Ovary (tissue), 10 donors: ENCODE measurements at places on chromosomes 1 and 21. TPM values are rescaled to one million over a fixed set of nuclear protein-coding genes. Genes with fewer than 3 reads are reported as not detected.

GRCh38 chr1:53295295-53295694 lies 32.6 kb downstream of the LRP8 start:
- no peak for DNase-seq

- DNase-seq, result no peak
Observed at GRCh38 chr1:226369110-226369509, 38.8 kb downstream of the PARP1 start.

DNA sequence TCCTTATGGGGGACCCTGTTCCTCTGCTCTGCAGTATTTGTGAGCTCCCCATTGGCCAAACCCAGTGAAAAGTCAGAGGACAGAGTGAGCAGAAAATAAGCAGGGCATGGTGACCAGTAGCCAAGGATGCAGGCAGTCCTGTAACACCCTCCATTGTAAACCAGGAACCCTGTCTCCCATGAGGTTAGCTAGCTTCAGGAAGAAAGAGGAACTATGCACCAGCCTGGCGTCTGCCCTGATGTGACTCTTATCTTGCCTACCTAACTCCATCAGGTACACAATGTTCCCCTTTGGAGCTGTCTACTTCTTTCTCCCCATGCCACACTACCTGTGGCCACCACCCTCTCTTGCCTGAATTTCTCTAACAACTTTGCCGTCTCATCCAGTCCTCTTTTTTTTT lies 119.2 kb downstream of the LRIG2 start:
- no peak for DNase-seq

DNA sequence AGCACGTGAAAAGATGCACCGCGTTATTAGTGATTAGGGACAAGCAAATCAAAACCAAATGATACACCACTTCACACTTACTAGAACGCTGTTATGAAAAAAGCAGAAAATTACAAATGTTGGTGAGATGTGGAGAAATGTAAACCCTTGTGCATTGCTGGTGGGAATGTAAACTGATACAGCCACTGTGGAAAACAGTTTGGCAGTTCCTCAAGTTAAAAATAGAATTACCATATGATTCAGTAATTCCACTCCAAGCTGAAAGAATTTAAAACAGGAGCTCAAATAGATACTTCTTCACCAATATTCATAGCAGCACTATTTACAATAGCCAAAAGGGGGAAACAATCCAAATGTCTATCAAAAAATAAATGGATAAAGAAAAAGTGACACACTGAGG lies 10.3 kb upstream of the EVI5 start:
- no peak for DNase-seq

DNA sequence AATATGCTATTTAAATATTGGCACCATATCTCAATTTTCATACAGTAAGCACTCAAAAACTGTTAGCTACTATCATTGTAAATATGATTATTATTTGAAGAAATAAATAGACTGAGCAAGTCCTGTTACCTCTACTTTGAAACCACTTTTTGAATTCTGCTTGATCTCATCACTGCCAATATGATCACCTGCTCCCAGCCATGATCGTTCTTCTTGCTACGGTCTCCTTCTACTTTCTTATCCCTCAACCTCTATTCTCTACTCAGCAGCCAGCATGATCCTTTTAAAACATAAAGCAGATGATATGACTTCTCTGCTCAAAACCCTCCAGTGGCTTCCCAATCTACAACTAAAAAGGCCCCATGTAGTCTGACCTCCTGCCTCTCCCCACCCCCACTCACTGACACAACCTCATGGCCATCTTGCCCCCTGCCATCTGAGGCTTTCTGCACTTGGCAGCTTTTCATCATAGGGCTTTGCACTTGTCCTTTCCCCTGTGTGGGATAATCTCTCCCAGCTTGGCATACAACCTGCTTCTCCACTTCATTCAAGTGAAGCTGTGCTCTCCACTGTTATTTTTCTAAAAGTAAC lies 27.2 kb downstream of the CD34 start:
- no peak for DNase-seq

GRCh38 chr1:31765516-31765915 lies 1.4 kb upstream of the ADGRB2 start:
- no peak for DNase-seq

GRCh38 chr1:165116171-165116570 lies 240.3 kb downstream of the LMX1A start:
- no peak for DNase-seq

- no peak for DNase-seq
Observed at GRCh38 chr1:191176131-191176530, 698.5 kb upstream of the BRINP3 start.

GRCh38 chr1:5745800-5746610 lies 246.2 kb downstream of the NPHP4 start:
- peak; percentile 73 for DNase-seq

- DNase-seq, result no peak
Observed at GRCh38 chr21:33976082-33977016, 60.7 kb upstream of the ATP5PO start.

CELA2B gene
- polyA plus RNA-seq, result not detected
